ENCODE measurements at places on chromosomes 4 and X.

DNA sequence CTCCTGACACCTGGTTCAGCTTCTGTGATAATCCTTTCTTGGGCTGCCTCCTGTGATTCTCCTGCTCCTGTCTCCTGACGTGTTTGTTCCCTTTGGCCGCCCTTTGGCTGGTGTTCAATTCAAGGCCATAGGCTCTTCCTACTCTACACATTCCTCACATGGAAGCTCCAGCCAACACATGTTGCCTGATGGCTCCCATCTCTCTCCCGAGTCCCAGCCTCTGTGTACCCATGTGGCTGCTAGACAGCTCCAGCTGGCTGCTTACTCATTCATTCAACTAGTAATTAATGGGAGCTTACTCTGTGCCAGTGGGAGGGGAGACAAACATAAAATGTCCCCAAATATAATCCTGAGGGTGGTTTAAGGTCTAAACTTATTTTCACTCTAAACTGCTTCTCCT is 9.2 kb upstream of the MED28 start:
- no peak for DNase-seq

- DNase-seq = no peak
These were observed 537.4 kb upstream of the PCDH7 start for GRCh38 chr4:30182786-30183185.

DNA sequence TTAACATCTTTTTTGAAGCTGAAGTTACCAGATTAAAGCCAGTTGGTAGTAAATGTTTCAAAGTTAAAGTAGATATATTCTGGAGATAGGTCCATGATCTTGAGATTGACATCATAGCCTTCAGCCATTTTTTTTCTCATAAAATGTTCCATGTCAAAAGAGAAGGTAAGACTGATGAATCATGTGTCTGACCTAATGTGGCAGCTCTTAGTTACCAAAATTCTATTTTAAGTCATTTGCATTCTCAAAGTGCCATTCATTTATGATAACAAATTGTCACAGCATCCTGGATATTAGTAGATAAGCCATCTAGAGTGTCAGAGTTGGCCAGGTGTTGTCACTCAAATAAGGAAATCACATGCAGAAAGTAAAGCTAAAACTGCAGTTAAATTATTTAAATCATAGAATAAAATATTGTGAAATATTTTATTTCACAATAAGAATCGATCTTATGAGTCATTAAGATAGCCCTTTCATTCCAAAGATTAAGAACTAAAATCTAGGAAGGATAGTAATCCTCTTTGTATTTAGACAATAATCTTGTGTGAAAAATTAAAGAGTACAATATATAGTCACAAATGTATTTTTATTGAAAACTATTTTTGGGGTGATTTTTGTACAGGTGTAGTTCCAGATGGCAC is 65.7 kb upstream of the ADAD1 start:
- DNase-seq = no peak

DNA sequence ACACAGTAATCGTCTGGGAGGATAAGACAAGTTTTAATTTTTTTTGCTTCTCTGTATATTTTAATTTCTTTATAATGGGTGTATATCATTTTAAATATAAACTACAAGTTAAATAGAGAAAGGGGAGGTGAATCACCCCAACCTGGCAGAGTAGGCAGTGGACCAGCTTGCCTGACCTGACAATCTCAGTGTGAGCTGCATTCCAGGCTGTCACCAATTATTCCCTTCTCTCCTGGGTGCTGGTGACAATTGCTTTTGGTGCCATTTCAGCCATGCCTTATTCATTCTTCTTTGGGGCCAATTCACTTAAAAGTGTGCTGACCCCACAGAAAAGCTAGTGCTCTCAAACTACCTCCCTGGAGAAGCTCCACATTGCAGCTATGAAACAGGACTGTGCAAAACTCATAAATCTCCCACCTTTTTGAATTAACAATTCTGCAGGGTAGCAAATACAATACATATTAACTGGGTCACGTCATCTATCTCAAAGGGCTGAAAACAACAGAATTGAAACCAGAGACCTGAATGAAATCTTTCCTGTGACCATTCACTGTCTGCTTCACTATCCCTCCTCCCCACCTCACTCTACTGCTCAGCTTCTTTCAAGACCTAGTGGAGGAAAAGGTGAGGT is 359.0 kb downstream of the HS3ST1 start:
- no peak for DNase-seq

DNA sequence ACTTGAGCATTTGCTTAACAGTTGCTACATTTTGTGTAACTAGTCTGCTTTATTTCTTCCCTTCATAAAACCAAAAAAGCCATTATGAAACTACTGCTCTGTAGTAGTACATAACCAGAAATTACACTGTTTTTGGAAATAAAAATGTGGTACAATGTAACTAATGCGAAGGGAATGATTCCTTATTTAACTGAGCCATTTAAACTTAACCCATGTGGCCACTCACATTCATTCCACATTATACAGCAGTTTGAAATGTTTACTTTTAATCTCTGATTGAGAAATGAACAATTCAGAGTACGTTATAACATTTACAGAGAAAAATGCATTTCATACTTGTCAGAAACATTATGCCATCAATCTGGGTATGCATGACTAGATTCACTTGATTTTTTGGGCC is 94.2 kb downstream of the NYX start:
- DNase-seq = no peak

DNA sequence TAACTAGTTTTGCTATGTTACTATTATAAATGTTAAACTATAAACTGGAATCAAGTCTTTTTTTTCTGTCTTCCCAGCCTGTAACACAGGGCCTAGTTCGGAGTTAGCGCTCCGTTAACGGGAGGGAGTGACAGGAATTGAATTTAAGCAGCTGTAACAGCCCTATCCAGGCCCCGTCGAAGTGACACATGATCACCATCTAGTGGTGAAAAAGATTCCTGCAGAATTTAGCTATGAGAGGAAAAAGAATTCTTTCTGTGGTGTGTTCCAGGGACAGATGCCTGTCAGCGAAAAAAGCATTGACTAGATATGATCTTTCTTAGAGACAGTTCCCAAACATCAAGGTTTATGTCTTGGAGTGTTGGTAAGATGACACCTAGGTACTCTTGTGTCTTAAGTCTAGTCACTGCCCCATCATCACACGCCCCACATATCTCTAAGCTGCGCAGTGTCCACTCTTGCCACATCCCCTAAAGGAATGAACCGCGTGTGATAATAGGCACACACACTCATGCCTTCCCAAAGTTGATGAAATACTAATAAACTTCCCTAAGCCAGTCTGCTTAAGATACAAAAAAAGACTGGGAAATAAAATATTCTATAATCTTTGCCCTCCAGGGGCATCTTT is 2.1 kb downstream of the GAB3 start:
- DNase-seq = no peak

- DNase-seq = no peak
These were observed 198.0 kb downstream of the ARHGAP24 start for GRCh38 chr4:85672959-85673358.

- DNase-seq = no peak
These were observed 33.0 kb upstream of the RAB9B start for GRCh38 chrX:103864886-103865534.

DNA sequence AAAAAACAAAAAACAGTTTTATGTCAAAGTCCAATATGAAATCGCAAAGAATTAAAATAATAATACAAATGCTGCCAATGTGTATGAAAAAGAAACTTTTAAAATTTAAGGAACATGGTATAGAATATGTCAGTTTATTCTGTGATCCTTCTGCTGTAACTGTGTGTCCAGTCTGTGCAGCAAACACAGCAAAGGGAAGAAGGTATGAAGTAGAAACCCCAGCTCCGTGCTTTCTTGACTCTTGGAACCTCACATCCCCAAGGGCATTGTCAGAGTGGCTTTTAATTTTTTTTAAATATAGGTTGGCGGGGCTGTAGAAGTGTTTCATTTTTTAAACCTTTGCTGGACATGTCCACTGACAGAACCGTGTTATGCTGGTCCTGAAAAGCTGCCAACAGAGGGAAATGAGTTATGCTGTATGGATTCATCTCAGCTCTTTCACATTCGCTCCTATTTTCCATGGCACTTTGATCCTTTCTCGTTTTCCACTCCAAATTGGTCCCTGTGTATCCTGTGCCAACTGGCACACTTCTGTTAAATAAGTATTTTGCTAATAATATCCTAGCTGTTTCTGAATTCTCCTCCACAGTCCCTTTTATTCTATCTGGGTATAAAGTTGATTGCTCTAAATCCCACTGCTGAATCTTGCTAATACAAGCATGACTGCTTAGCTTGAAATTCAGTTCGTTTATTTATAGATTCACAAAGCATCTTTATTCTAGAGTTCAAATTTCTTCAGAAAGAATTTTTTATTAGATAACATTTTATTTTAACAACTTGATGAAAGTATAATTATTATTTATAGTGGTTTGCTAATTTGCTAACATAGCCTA is 127.0 kb upstream of the DDIT4L start:
- no peak for DNase-seq

DNA sequence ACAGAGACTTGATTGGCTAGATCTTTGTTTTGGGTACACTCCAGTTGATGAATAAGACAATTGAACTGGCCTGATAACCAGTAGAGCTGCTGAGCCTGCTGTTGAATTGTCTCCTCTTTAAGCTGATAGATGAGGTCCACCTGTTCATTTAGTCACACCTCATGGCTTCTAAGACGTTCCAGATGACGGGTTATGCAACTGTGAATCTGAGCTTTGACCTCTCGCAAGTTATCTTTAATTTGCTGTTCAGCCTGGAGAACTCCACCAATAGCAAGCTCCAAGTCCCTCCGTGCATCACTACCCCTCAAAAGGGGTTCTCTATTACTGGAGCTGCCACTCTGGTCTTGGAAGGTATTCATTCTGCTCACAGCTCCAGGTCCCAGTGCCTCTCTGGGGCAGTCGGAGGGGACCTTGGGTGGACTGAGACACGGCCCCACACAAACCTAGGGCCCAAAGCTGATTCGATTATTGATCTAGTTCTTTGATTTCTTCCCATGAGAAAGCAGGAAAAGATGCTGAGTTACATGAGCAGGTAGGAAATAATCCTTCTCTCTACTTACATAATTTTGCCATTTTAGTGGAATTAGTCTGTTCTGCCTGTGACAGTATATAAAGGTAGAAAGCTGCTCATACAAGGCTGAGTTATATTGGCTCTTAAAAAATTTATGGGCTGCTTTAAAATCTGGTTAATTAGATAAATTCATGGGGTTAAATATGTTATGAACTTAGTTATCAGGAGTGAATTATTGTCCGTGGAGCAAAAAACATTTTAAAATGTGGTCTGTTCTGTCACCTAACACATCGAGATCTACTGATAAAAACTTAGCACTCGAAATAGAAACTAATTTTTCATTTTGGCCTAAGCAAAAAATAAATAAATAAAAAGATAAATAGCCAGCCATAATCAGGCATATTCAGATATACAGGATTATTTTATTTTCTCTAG is 6.8 kb downstream of the MMAA start:
- DNase-seq = no peak

DNA sequence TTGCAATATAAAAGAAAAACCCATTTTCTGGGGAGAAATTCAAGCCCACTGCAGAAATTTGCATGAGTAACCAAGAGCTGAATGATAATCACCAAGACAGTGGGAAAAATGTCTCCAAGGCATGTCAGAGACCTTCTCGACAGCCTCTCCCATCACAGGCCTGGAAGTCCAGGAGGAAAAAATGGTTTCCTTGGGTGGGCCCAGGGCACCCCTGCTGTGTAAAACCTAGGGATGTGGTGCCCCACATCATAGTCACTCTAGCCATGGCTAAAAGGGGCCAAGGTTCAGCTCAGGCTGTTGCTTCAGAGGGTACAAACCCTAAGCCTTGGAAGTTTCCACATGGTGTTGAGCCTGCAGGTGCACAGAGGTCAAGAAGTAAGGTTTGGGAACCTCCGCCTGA is 108.4 kb downstream of the FAT4 start:
- DNase-seq = no peak

- DNase-seq = no peak
These were observed 45.3 kb downstream of the MMRN1 start for GRCh38 chr4:89939994-89940393.

DNA sequence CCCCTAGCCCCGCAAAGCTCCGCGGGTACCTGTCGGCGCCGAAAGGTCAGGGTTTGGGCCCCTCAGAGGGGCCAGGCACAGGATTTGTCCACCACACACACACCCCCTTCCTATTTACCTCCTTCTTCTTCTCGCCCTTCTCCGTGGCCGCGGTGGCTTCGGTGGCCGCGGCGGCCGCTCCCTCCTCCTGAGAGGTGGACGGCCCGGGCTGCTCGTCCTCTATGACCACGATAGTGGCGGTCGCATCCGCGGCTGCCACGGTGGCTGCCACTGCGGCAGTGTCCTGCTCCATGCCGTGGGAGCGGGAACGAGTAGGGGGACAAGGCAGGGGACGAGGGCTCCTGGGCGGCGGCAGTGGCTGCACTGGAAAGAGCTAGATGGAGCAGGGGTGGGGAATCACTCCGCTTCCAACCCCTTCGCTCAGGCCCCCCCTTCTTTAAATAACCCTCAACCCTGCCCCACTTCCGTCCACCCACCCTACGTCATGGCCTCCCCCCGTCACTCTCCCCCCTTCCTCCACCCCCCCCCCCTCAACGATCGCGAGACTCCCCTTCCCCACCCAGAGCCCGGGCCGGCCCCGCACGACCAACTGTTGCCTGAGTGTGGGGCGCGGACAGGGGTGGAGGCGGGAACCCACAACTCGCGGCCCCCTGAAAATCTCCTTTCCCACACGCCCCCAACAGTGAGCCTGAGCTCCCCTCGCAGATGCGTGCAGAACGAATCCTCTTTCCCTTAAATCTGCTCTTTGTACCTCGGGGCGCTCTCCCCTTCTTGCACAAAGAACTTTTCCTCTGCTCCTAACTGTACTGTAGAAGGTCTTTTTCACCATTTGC is at the start of gene SMARCA1:
Gene SMARCA1 (minus strand): TSS at position 412 of the 833 bp plus-strand sequence. CDS start 120 bp downstream, at position 292.
- DNase-seq = no peak

- DNase-seq = no peak
These were observed 35.6 kb downstream of the BCLAF3 start for GRCh38 chrX:19955306-19955705.

- no peak for DNase-seq
These were observed 26.1 kb downstream of the KLHL34 start for GRCh38 chrX:21632027-21632426.

GRCh38 chr4:81628489-81628888 is 156.8 kb upstream of the RASGEF1B start:
- DNase-seq = no peak

DNA sequence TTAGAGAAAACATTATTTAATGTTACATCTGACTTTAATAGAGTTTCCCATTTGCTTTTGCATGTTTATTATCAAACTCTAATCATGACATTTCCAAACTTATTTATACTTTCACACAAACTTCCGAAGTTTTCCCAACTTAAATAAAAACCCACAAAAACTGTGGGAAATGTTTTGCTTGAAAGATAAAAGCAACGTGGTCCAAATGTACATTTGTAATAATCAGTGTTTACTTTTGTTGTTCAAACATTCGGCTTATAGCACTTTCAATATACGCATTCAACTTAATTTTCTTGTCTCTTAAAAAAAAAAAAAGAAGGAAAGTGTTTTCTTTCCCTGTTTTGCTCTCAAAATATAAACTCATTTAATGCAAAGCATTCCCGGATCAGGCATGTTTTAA is 51.0 kb downstream of the STX18 start:
- DNase-seq = no peak
